ENCODE measurements at places on chromosomes 16 and 17. TPM values are rescaled to one million over a fixed set of nuclear protein-coding genes. Genes with fewer than 3 reads are reported as not detected.

- no peak for DNase-seq
These were observed 11.4 kb upstream of the DUS1L start for GRCh38 chr17:82076785-82077591.

DNA sequence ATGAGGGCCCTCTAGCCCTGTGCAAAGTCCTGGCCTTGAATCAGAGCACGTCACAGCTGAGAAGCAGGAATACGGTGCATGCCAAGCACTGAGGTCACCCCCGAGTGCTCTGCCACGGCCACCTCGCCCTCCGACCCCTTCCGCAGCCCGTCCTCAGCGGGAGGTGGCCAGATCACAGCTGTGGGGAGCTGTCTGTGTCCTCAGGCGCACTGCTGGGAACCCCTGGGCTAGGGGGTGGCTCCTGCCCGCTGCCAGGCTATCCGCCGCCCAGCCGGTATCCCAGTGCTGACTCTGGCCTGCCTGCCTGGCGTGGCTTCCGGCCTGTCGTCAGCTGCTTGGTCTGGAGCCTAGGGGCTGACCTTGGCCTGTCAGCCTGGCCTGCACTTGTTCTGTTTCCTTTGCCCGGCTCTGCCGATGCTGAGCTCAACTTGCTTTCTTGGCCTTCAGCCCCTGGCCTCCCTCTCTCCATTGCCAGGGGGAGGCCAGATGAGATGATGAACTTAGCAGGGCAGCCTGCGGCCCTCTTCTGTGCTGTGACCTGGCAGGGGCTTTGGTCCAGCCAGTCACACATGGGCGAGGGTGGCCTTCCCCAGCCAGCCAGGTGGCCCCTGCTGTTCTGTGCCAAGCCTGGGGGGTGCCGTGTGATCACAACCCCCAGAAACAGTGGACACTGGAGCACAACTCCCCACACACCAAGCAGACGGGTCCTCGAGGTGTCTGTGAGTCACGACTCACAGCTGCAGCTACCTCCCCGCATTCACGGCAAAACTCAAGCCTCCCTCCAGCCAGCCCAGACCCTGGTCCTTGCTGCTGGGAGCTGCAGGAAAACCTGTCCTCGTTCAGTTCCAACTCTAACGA is 77.3 kb downstream of the ZDHHC7 start:
- no peak for DNase-seq

DNA sequence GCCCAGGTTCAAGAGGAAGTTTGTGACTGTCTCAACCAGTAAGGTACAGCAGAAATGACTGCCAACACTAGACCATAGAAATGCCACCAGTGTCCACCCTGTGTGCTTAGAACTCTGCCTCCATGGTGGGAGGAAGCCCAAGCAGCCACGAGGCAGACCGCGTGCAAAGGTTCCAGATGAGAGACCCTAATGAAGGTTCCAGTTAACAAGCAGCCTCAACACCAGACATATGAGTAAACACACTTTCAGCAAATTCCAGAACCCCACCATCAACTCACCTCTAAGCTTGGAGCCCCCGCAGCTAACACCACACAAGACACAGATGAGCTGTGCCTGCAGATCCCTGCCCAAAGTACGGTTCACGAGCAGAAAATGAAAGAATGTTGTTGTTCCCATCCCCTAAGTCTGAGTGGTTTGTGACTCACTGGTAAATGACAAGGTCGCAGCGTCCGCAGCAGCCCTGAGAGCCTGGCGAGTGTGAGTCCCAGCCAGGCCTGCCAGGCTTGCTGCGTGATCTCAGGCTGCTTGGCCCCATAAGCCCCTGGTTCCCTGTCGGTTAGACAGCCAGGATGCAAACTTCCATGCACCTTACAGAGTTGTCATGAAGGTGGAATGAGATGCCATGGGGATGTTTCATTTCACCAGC is 193.7 kb downstream of the C16orf95 start:
- DNase-seq = no peak

The KCNG4 gene
- total RNA-seq = not detected

- DNase-seq = peak; percentile 97
These were observed at the start of gene WRAP53 for GRCh38 chr17:7687908-7688807. TSS of gene WRAP53 (plus strand) at chr17:7688477. CDS start at chr17:7688649, 172 bp downstream.

The NAA38 gene
- total RNA-seq = 89.9 TPM

DNA sequence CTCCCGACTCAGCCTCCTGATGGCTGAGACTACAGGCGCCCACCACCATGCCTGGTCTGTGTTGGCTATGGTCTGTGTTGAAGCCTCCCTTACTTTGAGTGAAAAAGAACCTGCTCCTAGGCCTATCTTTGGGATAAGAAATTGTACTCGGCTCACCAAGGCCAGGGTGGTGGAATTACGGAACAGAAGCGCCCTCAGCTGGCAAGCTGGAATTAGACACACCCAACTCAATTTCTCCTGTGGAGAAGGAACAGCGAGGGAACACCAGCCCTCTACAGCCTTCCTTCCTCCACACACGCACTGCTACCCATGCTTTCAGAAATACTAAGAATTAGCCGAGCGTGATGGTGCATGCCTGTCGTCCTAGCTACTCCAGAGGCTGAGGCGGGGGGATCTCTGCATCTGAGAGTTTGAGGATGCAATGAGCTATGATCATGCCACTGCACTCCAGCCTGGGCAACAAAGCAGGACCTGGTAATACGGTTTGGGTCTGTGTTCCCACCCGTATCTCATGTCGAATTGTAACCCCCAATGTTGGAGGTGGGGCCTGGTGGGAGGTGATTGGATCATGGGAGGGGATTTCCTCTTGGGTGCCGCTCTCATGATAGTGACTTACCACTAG is 40.1 kb upstream of the RBBP6 start:
- no peak for DNase-seq

GRCh38 chr16:55470533-55471371 is 8.2 kb upstream of the MMP2 start:
- DNase-seq = peak; percentile 76

- no peak for DNase-seq
These were observed 3.7 kb upstream of the PGS1 start for GRCh38 chr17:78374631-78375274.

The CCL4 gene
- total RNA-seq = 5.2 TPM

- DNase-seq = no peak
These were observed at the start of gene TEX14 for GRCh38 chr17:58691701-58692238. TSS of gene TEX14 (minus strand) at chr17:58692045. CDS start at chr17:58652001, 40,044 bp downstream.

GRCh38 chr17:71335212-71335611 is 785.6 kb upstream of the SOX9 start:
- no peak for DNase-seq

GRCh38 chr17:61444831-61445230 is 7.4 kb upstream of the TBX4 start:
- DNase-seq = no peak

DNA sequence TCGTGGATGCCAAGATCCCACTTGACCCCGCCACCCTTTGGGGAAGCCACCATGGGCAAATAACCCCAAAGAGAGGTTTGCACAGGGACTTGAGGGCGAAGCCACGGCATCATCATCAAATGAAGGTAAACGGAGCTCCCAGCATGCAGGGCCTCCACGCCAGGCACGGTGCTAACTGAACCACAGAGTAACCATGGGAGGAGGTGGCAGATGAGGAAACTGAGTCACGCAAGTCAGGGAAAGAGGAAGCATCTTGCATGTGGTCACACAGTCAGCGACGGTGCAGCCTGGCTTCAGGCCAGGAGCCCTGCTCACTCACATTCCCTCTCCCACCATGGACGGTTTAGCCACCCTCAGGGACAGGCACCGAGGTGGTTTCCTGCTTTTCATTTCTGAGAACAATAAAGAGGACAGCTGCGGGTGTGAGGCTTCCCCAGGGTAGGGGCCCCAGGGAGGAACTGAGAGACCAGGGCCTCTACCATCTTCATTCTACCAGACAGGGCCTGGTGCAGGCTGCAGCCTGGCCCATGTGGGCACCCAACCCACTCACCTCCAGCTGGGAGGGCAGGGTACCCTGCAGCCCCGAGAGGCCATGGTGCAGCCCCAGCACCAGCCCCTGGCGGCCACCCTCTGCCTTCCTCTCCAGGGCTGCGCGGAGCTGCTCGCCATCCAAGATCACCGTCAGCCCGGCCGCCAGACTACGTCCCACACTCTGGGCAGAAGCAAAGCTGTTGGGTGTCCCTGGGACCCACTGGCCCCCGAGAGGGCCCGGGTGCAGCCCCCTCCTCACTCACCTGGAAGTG is 78.3 kb downstream of the RMI2 start:
- DNase-seq = no peak

GRCh38 chr17:787641-788221 is 5.6 kb downstream of the MRM3 start:
- no peak for DNase-seq

DNA sequence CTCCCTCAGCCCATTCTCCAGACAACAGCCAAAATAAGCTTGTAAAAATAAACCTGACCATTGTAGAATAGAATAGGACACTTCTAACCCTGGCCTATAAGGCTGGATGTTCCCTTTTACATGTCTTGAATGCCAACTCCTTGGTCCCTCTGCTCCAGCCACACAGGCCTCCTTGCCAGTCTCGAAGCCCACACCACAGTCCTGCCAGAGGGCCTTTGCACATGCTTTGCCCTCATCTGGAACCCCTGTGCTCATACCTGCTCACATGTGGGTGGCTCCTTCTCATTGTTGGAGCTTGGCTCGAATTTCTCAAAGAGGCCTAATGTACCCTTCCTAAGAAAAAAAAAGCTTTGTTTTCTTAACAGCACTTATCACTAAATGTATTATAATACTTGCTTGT is 5.4 kb upstream of the SLC12A3 start:
- DNase-seq = no peak

DNA sequence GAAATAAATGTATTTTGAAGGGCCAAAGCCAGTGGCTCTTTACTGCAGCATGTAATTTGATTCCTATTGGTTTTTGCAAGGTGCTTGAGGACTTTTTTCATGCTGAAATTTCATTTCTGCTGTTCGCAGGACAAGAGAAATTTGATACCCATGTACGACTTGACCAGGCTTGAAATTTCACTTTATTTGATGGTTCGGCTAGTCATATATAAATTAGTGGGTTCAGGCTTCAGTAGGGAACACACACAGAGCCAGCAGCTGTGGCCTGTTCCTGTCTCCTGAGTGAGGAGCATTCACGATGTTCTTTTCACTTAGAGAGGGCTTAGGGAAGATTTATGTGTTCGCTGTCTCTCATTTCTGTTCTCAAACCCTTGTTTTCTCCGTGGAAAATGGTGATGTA is 258.4 kb upstream of the CACNG5 start:
- no peak for DNase-seq

The ACSM2A gene
- not detected for total RNA-seq

DNA sequence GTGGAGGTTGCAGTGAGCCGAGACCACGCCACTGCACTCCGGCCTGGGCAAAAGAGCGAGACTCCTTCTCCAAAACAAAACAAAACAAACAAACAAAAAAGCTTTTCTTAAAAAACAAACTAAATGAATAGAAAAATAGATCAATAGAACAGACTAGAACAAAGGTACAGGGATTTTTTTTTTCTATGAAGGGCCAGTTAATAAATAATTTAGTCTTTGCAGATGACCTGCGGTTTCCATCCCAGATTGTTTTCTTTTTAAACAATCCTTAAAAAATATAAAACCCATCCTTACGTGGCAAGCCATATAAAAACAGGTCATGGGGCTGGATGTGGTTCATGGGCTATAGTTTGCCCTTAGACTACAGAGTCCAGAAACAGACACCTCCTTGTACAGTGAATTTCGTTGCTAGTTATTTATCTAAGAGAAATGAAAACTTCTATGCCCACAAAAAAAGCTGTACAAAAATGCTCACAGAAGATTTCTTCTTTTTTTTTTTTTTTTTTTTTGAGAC is 45.4 kb downstream of the CREBBP start:
- DNase-seq = no peak

GRCh38 chr17:83178533-83179304 is 99.3 kb downstream of the METRNL start:
- DNase-seq = peak; percentile 13

The TMED6 gene
- 1.3 TPM for total RNA-seq

GRCh38 chr17:18156171-18156975 is 27.3 kb upstream of the ALKBH5 start:
- DNase-seq = no peak

GRCh38 chr17:10415161-10415560 is 6.6 kb downstream of the MYH8 start:
- DNase-seq = no peak

DNA sequence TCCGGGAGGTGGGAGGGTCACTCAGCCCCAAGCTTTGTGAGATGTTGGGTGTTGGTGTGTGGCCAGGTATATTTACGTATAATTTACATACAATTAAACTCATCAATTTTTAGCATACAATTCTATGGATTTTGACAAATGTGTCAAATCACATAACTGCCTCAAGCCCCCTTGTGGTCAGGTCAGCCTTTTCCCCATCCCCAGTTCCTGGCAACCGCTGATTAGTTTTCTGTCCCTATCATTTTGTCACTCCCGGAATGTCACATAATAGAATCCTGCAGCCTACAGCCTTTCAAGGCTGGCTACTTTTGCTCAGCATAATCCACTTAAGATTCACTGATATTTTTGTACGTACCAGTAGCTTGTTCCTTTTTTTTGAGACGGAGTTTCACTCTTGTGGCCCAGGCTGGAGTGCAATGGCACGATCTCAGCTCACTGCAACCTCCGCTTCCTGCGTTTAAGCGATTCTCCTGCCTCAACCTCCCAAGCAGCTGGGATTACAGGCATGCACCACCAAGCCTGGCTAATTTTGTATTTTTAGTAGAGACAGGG is 19.3 kb upstream of the RAI1 start:
- no peak for DNase-seq

DNA sequence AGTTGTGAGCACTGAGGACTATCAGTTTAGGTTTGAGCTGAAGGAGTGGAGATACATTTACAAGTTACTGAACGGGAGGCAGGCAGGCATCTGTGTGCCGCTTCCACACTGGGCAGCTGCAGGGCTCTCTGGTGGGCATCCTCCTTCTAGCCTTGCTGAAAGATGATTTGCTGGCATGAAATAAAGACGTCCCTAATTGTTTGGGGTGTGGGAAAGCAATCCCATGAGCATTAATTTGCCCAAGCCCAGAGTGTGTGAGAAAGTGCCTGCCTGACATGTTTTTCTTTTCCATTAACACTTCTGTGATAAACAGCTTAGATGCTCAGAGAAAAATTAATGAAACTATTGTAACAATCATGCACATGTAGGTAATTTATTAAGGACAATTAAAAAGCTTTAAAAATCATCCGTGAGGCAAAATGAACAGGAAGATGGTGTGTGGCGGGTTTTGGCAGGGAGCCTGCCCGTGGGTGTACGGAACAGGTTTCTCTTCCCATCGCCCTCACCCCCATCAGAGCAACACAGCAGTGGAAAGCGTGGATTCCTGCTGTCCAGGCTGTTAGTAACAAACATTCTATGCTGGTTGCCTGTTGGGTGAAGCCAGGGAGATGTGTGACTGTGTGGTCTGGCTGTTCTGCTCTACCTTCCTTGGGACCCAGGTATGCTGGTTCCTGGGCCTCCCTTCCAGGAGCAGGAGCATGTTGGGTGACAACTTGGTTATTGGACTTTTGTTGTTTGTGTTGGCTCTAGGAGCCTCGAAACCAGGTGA is 191.9 kb downstream of the MSI2 start:
- no peak for DNase-seq

The CACNG5 gene
- total RNA-seq = not detected

DNA sequence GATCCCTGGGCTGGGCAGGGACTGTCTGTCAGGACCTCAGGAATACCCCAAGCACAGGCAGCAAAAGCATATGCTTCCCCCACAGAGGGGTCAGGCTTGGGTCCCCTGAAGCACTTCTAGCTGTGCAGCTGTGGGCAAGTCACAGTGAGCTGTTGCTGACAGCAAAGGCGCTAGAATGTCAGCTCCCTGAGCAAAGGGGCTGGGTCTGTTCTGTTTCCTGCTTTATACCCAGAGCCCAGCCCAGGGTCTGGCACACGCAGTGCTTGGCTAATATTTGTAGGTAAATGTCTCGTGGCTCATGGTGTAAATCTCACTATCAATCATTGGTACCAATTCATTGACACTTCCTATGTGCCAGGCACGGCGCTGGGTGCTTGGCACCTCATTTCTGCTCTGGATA is 16.6 kb upstream of the MPRIP start:
- peak; percentile 37 for DNase-seq
